Upper lobe of left lung (tissue), 6 donors: ENCODE measurements at places on chromosomes 2 and 18. TPM values are rescaled to one million over a fixed set of nuclear protein-coding genes. Genes with fewer than 3 reads are reported as not detected.

LDLRAD4 gene
- total RNA-seq, result 21.9 TPM

ALPI gene
- total RNA-seq, result not detected

DNA sequence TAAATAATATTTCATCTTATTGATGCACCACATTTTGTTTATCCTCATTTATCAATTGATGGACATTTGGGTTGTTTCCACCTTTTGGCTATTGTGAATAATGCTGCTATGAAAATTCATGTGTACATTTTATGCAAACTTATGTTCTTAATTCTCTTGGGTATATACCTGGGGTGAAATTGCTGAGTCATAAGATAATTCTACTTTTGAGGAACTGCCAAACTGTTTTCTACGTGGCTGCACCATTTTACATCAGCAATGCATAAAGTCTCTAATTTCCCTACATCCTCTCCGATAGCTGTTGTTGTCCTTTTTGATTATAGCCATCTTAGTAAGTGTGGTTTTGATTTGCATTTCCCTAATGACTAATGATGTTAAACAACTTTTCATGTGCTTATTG is 116.5 kb upstream of the DLX2 start:
- peaks cover 4% of the 10 kb centered on the region for H3K4me1 ChIP-seq
- H3K36me3 ChIP-seq, result no peaks in the 10 kb centered on the region
- DNase-seq, result no peak
- no peak overlapping the region for H3K4me3 ChIP-seq

SIX2 gene
- not detected for total RNA-seq

- H3K27ac ChIP-seq, result no peak overlapping the region
- no peaks in the 10 kb centered on the region for H3K27me3 ChIP-seq
- H3K36me3 ChIP-seq, result no peaks in the 10 kb centered on the region
- H3K4me3 ChIP-seq, result no peak overlapping the region
Measured at GRCh38 chr2:182649316-182649715, 66.7 kb upstream of the DNAJC10 start.
